ENCODE measurements at places on chromosomes 1 and 21.

DNA sequence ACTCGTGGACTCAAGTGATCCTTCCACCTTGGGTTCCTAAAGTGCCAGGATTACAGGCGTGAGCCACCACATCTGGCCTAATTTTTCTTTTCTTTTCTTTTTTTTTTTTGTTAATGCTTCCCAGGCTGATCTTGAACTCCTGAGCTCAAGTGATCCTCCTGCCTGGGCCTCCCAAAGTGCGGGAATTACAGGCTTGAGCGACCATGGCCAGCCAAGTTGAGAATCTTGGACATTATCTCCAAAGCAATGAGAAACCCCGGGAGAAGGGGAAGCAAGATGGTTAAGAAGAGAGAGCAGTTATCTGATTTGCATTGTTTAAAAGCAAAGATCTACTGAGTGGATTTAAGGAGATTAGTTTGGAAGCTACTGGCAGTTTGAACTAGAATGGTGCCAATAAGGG lies 9.1 kb downstream of the HIPK1 start:
- DNase-seq: no peak

DNA sequence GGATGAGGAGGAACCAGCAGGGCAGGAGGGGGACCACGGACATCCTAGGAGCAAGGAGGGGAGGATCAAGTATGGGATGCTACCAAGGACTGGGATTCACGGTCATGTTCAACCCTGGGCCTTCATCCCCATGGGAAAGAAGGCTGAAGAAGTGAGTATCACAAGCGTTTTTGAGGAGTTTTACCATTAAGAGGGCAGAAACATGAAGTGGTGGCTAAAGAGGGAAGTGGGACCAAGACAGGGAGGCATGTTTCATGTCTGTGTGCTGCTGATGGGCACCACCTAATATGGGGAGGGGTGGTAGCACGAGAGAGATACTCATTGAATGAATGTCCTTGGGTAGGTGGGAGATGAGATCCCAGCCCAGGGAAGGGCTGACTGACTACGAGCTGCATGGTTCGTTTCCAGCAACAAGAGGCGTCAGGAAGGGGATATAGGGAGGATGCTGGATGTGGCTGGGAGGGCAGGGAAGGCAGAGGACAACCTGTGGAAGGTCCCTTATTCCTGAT lies 11.3 kb upstream of the LSS start:
- DNase-seq: no peak

GRCh38 chr1:223642237-223642636 lies 23.3 kb downstream of the CAPN8 start:
- DNase-seq: no peak

DNA sequence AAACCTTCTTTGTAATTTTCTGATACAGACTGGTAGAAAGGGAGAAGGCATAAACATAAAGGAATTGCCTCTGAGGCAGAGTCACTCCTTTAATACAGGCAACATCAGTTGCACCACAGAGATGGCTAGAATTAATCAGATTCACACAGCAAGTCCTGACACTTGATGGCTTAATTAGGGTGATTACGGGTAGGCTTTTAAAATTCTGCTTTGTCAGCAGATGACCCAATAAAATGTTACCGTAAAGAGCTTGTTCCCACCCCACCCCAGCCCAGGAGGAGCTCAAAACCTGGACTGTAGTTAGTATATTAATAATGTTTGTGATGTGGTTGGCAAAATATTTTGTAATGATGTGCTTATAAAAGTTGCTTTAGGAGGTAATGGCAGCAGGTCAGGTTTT lies 9.3 kb upstream of the BTG3 start:
- DNase-seq: no peak

DNA sequence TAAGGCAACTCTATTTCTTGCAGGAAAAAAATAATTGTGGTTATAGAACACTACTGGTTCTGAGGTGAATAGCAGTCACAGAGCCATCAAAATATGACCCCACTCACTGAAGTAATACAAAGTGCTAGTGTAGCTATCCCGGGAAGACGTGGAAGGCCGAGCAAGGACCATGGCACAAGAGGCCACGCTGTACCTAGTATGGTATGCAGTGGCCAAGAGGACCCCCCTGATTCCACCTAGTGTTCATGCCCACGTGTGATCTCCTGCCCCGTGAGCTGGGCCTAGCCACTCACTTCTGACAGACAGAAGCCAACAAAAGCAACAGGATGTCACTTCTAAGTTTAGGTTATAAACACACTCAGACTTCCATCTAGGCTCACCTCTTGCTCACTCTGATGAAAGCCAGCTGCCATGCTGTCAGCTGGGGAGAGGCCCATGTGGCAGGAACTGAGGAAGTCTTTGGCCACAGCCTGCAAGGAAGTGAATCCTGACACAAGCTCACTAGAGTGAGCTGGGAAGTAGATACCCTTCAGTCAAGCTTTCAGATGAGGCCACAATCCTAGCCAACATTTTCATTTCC lies 21.7 kb upstream of the LSS start:
- DNase-seq: no peak

DNA sequence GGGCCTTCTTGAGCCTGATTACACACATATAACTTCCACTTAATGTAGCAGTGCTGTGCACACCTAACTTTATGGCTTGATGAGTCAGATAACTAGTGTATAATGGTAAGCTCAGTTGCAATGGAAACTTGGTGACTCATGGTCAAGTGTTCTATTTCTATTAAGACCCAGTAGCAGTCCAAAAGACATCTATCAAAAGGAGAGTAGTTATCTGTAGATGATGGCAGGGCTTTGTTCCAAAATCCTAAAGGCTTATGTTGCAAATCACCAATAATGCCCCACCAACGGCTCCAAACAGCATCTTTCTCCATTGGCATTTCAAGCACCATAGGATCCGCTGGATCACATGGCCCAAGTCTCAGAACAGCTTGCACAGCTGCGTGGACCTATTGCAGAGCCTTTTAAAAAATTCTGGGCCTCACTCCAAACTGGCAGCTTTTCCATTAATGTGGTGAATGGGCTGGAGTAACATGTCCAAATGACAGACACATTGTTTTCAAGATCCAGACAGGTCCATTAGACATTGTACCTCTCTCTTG lies 566.8 kb upstream of the USP24 start:
- DNase-seq: no peak

- peak; percentile 96 for DNase-seq
Measured at GRCh38 chr1:159945483-159946241, at the start of gene IGSF9. Gene IGSF9, minus strand, starts transcription at chr1:159945613. Its CDS starts 2,159 bp downstream, at chr1:159943454.

DNA sequence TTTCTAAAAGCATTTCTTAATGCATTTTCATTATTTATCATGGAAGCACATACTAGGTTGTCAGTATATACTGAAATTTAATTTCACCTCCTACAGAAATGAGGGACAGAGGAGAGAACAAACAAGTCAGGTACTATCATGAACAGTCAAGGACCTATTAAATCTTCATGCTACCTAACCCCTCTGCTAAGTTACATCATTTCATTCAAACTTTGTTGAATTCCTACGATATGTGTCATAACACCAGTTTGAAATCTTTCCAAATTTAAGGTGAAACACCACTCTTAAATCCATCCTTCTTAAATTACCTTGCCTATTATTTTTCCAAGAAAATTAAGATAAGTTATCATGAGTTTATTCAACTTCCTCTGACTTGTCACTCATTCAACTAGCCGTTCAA lies 78.9 kb downstream of the DENND1B start:
- no peak for DNase-seq

DNA sequence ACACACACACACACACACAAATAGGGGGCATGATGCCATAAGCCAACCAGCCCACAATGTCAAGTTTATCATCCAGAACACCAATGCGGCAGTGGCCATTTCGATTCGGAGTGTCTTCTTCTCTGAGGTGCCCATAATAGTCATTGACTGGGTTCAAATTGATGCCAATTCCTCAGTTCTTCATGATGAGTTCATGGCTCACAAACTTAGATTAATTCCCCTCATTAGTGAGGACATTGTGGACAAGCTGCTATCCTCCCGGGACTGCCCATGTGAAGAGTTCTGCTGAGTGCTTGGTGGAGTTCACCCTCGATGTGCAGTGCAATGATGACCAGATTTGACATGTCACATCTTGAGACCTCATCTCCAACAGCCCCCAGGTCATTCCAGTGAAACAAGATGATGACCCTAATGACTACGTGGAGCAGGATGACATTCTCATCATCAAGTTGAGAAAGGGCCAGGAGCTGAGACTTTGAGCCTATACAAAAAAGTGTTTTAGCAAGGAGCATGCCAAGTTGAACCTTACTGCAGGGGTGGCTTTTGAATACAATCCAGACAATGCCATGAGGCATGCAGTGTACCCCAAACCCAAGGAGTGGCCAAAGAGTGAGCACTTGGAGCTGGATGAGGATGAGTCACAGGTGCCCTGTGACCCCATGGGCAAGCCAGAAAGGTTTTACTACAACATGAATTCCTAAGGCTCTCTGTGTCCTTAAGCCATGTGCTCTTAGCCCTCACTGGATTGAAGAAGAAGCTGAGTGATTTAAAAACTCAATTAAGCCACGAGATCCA lies 211.6 kb upstream of the SAMSN1 start:
- no peak for DNase-seq

All from HEK293T (cell line).